ENCODE measurements at places on chromosomes 3 and 15.
A peak's percentile ranks its signal among the peaks of the same experiment; 100 is the strongest.

DNA sequence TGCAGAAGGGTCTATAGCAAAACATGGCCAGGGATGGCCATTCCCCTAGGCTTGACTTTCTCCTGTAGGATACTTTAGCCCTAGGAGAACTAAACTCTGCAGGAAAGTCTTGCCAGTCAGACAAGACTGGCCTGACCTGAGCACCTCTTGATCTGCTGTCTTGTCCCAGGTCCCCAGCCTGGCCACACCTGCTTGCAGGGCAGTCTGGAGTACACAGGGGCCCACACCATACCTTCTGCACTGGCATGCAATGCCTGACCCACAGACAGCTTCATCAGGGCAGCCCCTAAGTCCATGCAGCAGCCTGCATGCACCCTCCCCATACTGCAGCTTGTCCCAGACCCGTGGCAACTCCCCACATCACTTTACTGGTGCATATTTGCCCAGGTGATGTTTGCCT lies 204.6 kb downstream of the LRRC3B start:
- no peak for DNase-seq

DNA sequence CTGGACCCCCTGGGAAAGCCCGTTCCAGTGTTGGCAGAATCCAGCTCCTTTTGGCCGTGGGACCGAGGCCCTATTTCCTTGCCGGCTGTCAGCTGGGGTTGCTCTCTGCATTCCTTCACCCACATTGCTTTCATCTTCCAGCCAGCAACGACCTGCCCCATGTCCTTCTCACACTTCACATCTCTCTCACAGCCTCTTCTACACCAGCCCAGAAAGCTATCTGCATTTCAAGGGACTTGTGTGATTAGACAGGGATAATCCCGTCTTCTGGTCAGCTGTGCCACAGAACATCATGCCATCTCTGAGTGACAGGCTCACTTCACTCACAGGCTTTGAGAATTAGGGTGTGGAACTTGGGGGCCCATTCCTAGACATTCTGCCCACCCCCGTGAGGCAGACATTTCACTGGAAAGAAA lies 16.4 kb downstream of the EFCC1 start:
- no peak for DNase-seq

DNA sequence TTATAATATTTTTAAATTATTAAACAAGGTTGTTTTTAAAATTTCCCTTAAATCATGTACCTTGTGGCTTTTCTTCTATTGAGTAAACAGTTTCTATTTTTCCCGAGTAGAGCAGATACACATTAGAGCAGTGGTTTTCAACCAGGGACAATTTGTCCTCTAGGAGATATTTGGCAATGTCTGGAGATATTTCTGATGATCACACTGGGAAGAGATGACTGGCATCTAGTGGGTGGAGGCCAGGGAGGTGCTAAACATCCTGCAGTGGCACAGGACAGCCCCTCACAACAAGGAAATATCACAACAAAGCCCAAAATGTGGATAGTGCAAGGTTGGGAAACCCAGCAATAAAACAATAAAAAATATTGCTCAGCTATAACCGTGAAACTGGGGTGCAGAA lies 113.0 kb upstream of the PTPRG start:
- DNase-seq: no peak

DNA sequence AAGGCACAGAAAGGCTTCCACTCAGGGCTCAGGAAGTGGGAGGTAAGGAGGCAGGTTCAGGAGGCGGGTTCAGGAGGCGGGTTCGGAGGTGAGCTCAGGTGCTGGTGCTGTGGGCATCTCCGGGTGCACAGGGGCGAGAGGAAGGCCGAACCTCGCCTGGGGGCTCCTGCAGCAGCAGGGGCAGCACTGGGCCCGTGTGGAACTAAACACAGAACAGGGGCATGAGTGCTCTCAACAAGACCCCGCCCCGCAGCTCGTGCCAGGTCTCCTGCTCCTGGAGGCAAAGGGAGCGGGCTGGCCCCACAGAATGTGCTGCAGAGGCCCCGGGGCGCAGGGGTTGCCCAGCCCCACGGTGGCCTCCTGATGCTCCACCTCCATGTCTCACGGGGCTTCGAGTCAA lies 13.7 kb downstream of the ZDHHC19 start:
- no peak for DNase-seq

DNA sequence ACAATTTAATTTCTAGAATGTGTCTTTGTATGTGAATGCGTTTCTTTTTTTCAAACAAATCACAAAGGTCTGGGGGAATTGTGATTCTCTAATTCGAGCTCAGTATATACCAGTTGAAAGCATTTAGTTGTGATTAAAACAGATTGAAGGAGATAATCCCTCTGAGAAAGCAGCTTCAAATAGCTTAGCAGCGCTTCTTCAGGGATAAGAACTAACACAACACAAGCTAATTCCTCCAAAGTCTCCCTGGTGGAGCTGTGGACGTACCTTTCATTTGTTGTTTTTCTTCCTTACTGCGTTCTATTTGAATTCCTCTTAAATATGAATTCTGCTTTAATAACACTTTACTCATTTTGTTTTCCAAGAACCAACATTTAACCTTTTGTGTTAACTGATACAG lies 286.7 kb downstream of the ROBO2 start:
- DNase-seq: no peak

GRCh38 chr3:81695302-81695701 lies 66.1 kb downstream of the GBE1 start:
- no peak for DNase-seq

GRCh38 chr15:99508852-99509251 lies 56.9 kb upstream of the MEF2A start:
- DNase-seq: no peak

DNA sequence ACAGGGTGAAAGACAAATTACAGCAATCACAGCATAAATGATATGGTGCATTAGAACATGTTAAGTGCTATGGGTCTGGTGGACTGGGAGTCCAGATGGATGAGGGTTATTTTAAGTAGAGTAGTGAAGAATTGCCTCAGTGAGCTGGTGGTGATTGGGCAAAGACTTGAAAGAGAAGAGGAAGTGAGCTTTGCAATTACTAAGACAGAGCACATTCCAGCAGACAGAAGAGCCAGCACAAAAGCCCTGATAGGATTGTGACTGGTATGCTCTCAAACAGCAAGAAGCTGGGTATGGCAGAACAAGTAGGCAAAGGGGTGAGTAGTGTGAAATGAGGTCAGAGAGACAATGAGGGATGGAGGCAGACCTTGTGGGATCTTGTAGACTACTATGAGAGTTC lies 2.1 kb upstream of the ACKR4 start:
- no peak for DNase-seq

DNA sequence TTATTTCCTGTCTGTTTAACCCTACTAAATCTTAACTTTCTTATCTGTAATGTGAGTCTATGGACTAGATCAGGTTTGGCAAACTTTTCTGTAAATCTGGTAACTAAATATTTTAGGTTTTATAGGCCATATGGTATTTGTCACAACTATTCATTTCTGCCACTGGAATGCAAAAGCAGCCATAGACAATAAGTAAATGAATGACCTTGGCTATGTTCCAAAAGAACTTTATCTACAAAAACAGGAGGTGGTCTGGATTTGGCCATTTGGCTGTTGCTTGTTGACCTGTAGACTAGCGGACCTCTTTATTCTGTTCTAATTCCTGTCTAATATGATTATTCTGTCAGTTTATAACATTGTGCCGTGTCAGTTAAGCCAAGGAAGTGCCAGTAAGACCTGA lies 314.2 kb downstream of the LPP start:
- DNase-seq: no peak

DNA sequence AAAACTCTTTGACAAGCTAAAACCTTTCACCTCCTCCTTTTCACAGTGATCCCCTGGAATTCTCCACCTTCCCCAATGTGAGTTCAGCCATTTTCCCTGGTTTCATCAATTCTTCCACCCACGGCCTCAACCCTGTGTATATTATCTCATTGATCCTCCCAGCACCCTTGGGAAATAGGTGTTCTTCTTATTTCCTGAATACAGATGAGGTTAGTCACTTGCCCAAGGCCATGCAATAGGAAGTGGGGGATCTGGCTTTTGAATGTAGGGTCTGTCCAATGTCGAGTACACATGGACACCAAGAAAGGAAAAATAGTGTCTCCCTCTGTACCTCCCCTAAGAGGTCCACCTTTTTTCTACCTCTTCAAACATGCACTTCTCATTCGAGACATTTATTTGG lies 262.8 kb upstream of the ST8SIA2 start:
- DNase-seq: no peak

DNA sequence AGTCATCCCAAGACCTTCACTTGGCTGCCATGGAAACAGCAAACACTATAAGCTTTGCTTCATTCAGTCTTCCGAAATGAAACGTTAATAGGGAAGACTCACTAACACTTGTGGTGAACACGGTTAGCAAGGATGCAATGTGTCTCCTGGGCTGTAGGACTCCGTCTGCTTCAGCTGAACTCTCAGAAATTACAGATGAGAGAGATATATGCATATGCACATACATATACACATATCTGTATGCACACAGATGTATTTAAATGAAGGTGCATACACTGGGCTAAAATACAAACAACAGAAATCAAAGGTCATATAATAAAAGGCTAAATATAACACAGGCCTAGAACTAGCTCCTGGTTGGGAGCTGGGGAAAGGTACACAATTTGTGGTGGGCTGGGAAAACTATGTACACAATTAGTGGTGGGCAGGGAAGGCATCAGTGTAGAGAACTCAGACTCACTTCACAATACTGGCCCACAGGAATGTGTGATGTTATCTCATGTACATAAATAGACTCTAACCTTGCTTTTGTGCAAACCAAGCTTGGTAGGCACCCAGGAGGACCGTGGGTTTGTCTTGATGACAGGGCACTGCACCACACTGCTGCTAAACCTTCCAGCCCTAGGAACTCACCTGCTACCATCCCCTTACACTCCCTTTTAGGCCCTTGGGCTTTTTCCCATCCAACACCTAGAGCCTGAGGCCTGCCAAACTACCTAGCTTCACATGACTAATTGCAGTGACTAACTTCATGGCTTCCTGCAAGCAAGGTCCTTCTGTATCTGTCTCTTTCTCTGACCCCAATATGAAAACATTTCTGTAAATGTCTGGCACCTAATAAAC lies 873.1 kb downstream of the NSUN3 start:
- no peak for DNase-seq

GRCh38 chr3:100503448-100503847 lies 11.0 kb downstream of the TMEM45A start:
- DNase-seq: no peak

GRCh38 chr15:63475707-63476106 lies 28.7 kb upstream of the USP3 start:
- no peak for DNase-seq

DNA sequence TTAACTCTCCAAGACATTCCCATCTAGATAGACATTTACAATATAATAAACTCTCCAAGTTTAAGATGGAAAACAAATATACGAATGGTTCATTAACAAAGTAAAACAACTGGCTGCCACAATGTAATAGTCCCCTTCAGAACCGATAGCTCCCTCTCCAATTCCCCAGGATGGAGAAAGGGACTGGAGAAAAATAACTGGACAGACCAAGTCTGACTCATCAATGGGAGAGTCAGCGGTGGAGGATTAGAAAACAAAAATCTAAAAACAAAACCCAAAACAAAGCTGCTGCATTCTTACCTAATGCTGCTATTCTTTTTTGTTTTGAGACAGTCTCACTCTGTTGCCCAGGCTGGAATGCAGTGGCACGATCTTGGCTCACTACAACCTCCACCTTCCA lies 468.1 kb downstream of the SHQ1 start:
- DNase-seq: no peak

- DNase-seq: no peak
Observed at GRCh38 chr3:13132731-13133410, 59.6 kb upstream of the IQSEC1 start.

GRCh38 chr3:84904816-84905555 lies 53.8 kb upstream of the CADM2 start:
- no peak for DNase-seq

GRCh38 chr3:64593350-64593749 lies 94.5 kb downstream of the ADAMTS9 start:
- no peak for DNase-seq

DNA sequence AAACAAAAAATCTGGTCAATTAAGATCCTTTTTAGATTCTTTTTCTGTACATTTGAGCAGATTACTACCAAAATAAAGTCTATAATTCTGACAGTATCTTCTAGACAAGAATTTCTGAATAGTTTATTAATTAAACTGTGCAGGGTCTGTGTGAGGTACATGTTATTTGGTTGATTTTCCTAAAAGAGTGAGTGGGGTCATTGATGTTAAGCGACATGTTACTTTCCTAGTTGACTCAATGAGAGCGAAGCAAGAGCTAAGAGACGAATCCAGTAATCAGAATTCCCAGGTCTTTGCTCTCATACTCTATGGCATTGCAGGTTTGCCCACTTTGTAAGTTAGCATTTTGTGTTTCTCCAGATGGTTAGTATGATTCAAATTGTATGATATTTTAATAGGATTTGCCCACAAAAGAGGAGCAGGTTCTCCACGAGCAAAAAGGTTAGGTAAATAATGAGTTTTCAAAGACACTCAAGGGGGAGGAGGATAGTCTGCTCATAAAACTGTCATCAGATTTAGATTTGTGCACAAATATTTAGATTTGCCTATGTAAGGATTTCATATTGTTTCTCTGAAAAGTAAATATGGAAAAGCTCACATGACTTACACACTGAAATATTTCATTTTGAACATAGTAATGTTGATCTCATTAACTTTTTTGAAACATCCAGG lies 217.2 kb upstream of the CGNL1 start:
- peak; percentile 55 for DNase-seq

GRCh38 chr3:141129049-141129448 lies 77.9 kb downstream of the SPSB4 start:
- DNase-seq: no peak

- DNase-seq: peak; percentile 36
Observed at GRCh38 chr15:85504749-85505676, 124.6 kb downstream of the AKAP13 start.

DNA sequence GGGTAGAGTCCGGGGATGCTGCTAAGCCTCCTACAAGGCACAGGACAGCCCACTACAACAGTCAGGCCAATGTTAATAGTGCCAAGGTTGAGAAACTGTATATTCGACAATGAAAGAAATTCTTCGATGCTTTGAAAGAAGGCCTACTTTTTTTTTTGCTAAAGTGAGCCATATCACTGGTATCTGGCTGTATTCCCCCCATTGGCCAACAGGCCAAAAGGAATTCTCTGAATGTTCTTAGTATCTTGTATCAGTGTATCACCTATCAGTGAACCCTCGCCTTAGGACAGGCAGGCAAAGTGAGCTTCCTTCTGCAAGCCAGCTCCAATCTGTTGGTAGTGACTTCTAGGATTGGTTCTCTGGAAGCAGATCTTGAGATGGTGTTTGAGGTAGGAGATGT lies 74.2 kb downstream of the SNTN start:
- no peak for DNase-seq

- no peak for DNase-seq
Observed at GRCh38 chr15:61393949-61394348, 164.8 kb upstream of the RORA start.

- DNase-seq: no peak
Observed at GRCh38 chr3:42276141-42277132, 10.5 kb upstream of the CCK start.
